Cortex of kidney (tissue), 1 donor: ENCODE measurements at places on chromosomes 2 and 18.

GRCh38 chr2:192013211-192013610 is 166.3 kb upstream of the CAVIN2 start:
- no peak for DNase-seq

DNA sequence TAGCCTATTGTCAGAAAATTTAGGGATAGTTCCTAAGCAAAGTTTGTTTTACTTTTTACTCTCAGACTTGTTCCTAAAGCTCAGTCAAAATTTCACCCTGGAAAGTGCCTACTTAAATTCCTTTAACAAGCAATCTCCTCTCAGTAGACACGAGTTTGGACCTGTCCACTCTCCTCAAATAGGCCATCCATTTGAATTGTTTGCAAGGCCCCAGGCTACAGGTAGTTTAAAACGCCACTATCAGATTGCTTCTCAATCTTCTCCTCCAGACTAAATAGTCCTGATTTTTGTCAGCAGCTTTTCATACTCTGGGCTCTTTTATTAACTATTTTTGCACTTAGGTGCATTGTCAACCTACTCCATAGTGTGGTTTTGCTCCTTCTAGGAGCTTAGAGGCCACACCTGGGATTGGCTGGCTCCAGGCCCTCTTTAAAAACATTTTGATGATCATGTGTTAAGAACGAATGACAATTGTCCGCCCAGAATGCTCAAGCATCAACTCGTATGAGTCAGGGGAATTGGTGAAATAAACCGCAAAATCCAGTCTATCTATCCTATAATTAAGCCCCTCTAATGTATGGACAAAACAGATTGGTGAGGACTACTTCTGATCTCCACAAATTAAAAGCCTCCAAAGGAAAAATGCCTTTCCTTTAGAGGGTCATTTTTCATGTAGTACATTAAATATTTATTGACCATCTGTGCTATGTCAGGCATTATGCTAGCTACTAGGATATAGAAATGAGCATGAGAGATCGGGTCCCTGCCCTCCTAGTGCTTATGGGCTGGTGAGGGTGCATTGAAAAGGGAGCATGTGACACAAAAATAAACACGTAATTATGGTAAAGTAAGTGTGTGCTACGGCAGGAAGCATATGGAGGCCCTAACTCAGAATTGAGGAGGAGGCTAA is 333.8 kb upstream of the TNP1 start:
- no peak for DNase-seq

- DNase-seq, result no peak
Measured at GRCh38 chr2:127058246-127058953, 48.6 kb downstream of the BIN1 start.

GRCh38 chr18:9808295-9809241 is 77.2 kb upstream of the TXNDC2 start:
- no peak for DNase-seq

DNA sequence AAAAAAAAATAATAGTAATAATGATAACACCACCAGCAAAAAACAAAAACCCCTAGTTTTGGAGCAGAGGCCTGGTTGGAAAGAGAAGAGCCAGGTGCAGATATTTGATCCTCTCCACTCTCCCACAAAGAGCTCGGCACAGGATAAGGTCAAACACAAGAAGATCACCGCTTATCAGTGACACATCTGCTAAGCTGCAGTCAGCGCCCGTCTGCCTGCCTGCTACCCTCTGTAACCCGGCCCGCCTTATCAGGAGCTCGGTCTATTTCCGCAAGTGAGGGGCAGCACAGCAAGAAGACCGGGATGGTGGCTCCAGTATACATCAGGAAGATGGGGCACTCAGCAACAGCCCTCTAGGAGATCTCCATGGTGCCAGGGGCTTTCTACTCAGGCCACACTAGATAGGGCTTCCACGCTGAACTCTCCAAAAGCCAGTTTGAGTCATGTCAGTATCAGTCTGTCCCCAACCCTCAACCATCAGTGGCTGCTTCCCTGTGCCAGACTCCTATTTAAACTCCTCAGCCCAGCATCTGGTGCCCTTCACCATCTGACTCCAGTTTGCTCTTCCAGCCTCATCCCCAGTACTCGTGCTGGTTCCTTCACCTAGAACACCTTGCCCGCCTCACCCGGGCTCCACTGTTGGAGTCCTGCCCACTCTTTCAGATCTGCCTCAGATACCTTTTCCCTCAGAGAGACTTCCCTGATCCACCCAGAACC is 67.3 kb upstream of the PPP1CB start:
- DNase-seq, result no peak

GRCh38 chr2:102235042-102235473 is 48.2 kb downstream of the IL1RL2 start:
- no peak for DNase-seq

GRCh38 chr2:86621280-86621943 is 2.3 kb downstream of the RNF103 start:
- no peak for DNase-seq

GRCh38 chr2:117603567-117603966 is 210.9 kb upstream of the DDX18 start:
- no peak for DNase-seq

DNA sequence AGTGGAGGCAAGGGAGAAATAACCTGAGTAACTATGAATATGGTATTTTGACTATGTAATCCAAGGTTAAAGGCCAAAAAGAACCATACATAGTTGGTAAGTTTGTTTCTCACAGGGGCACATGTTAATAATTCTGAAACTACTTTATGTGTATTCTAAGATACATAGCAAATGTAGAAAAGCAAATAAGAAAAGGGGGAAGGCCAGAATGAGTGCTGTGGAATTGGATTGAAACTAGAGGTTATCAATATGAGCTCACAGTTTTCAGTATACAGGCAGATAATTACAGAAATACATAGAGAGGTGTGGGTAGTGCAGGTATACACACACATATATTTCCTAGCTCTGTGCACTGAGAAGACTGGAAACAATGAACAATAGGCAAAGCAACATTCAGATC is 13.7 kb downstream of the INO80C start:
- DNase-seq, result no peak

DNA sequence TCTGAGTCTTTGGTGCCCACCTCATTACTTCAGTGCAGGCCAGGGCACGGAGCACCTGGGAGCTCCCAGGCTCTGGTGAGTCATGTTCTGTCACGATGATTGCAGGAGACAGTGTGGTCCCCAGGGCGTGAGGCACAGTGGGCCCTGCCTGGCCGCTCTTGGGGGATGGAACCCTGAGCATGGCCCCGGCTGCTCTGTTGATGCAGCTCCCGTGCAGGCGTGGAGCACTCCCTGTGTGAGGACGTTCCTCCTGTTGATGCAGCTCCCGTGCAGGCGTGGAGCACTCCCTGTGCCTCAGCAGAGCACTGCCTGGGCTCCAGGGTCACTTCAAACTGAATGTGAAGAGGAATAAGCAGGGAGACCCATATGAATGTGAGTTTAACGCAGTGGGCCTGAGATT is 30.1 kb downstream of the COPS9 start:
- DNase-seq, result no peak

GRCh38 chr2:10778724-10779115 is 33.9 kb downstream of the PDIA6 start:
- no peak for DNase-seq

DNA sequence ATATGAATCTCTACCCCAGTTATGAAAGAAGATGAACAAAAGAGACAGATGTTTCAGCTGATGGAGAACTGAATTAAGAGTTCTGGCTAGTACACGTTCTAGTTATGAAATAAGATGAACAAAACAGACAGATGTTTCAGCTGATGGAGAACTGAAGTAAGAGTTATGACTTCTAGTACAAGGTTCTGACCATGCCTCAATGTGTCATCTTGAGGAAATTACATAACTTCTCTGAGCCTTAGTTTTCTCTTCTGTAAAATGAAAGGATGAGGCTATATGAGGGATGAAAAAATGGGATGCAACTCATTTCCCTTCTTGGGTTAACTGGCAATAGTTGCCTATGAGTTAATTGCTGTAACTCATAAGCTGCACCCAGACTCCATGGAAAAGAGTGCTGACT is 92.9 kb upstream of the WDR75 start:
- no peak for DNase-seq

GRCh38 chr2:219277703-219278654 is 1.2 kb upstream of the DNAJB2 start:
- DNase-seq, result no peak

GRCh38 chr2:47501374-47502200 is 98.6 kb downstream of the MSH2 start:
- no peak for DNase-seq

- DNase-seq, result no peak
Measured at GRCh38 chr2:96760986-96761832, 507 bp downstream of the CNNM4 start.

GRCh38 chr2:19973466-19973865 is 16.4 kb downstream of the WDR35 start:
- no peak for DNase-seq

- DNase-seq, result no peak
Measured at GRCh38 chr2:75353131-75353530, 153.8 kb upstream of the TACR1 start.

DNA sequence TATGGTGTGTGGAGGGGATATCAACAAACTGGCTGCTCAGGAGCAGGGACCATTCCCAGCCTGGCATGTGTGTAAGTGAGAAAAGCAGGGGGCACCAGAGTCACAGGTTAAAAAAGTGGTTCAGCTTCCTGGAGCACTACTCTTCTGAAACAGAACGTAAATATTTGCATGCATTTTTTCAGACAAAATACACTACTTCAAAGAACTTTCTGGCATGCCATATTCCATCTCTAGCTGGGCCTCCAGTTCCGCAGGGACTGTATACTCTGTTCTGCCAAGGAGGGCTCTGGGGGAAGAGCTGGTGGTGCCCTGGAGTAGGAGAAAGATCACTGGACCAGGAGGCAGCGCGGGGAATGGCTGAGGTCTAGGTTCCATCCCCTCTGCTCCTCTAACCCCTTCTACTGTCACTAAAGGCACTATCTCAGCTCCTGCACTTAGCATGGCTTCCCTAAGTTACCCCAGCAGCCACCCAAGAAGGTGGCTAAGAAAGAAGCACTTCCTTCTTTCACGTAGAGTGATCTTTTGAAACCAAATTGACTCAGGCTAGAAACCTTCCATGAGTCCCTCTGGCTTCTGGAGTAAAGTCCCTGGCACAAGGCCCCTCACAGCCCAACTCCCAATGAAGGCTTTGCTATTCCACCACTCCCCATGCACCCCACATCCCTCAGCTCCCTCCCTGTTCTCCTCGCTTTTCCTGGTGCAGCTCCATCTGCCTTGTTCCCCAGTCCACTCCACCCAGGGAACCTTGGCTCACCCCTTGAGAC is 57.6 kb upstream of the CABLES1 start:
- no peak for DNase-seq

GRCh38 chr2:75025633-75026380 is 67.4 kb downstream of the POLE4 start:
- DNase-seq, result no peak

GRCh38 chr2:107529146-107529545 is 297.5 kb upstream of the RGPD4 start:
- DNase-seq, result no peak

GRCh38 chr2:88673363-88673762 is 18.1 kb upstream of the RPIA start:
- DNase-seq, result no peak

GRCh38 chr18:43129946-43130524 is 14.6 kb upstream of the RIT2 start:
- DNase-seq, result no peak

DNA sequence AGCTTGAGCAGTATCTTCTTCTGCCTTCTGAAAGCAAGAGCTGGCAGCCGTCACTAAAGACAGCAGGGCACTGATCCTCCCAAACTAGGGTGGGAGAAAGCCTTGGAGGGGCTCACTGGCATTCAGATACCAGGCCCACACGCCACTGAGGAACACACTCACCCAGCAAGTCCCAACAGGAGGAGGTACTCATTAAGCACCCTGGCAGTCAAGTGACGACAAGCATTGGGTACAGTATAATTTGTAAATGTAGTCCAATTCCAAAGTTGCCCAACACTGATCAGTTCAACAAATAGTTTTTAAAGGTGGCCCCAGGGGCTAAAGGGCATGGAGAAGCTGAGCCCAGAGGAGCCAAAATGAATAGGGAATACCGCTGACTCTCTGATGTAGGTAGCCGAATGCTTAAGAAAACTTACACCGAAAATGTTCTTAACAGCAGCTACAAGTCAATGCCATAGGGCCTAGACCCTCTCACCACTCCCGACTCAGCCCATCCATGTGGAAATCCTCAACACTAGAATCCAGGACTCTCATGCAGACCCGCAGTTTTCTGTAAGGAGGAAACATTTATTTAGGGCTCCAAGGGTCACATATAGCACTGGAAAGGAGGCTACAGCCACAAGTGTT is 9.9 kb downstream of the LIMS2 start:
- no peak for DNase-seq

- DNase-seq, result no peak
Measured at GRCh38 chr18:57087644-57088376, 59.1 kb upstream of the BOD1L2 start.

DNA sequence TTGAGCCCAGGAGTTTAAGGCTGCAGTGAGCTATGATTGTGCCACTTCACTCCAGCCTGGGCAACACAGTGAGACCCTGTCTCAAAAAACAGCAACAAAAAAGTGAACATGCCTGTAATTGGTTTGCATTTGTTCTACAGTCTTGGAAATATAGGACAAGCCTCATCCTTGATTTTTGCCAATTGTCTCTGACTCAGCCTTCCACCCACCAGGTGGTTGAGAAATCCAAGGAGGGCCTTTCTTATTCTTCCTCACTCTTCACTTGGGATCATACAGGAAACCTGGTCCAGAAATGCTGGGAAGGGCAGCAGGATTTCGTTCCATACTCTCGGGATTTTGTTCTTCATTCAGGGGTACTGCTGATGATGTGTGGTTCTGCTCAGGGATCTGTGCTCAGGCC is 94.6 kb downstream of the CDC42EP3 start:
- no peak for DNase-seq

DNA sequence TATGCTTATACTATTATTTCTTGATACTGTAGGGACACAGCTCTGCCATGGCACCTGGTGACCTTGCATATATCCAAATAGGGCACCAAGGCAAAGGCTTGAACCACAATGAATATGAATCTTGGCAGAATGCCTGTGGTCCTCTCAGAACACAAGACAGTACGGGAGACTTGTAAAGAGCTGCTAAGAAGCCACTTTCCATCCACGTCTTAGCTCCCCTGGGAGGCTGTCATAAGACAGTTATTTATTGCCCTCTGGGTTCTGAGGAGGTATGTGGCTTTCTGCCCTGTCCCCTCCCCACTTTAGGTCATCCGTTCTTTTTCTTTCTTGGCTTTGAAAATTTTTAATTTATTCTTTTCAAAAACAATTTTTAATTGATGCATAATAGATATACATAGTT is 29.8 kb upstream of the MRPL33 start:
- no peak for DNase-seq

DNA sequence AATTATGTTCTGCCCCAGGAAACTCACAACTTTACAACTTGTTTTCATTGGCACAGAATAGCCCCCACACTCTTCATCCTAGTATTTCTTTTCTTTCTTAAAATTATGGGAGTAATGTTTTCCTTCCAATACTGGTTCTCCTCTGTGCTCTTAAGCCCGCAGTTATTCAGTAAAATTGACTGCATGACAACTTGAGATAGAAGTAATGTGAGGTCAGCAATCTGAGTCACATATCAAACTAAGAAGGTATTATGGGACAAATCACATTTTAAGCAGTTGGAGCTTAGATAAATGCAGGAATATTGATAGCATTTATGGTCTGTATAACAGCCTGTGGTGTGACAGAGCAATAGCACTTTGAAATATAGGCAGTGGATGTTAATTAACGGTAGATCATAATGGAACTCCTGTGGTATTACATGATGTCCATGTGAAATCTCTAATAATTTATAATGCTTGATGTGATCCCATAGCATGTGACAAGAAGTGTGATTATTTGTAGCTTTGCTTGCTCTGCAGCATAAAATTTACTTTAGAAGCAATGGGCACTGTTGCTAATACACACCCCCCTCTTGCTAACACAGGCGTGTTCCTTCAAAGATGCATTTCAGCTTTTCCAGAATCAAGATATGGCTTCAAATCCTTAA is 351.4 kb upstream of the CDH20 start:
- no peak for DNase-seq
